ENCODE measurements at places on chromosomes 2 and 18.

DNA sequence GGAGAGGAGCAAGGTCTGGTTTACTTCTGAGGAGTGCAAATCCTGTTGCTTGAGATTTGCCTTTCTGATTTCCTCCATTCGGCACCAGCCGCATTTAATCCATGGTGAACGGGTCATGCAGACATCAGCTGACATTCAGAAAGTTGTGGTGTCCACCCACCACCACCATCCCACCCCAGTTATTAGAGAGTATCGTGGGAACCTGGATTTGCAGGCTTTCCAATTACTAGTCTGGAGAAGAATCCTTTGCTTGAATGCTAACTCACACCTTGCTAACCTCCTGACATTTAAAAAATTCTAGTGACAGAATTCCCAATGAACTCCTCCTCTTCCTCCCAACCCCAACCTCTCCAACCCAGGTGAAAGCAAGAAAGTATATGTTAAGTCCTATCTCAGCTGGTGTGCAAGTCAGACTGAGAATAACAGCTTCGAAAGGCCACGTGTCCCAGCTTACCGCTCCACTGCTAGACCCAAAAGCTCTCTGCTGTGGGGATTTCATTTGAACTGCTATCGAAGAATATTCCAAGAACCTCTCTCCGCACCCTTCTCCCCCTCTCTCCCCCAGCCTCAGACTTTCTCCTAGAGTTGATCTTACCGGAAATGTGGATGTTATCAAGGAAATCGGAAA, 17.7 kb downstream of the BCL11A start:
- no peak for DNase-seq

GRCh38 chr18:69402533-69402989, 1.9 kb downstream of the DOK6 start:
- DNase-seq, result no peak

- no peak for DNase-seq
Observed at GRCh38 chr2:214737188-214737587, 72.3 kb downstream of the BARD1 start.

DNA sequence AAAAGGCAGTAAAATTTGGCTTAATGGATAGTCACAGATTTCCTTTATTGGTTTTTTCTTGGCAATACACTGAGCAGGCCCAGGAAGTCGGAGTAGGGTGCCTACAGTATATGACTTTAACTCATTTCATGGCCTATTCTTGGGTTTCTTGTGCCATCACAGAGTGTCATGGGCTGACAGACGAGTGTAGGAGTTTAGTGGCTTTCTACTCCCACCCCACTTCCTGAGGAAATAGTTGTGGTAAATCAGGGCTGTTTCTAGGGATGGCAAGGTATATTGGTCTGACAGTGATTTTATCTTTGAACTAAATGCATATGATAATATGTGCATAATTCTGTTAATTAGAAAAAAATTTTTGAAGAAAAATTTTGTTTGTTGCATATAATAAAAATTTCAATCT, 100.1 kb downstream of the PLCL1 start:
- no peak for DNase-seq

DNA sequence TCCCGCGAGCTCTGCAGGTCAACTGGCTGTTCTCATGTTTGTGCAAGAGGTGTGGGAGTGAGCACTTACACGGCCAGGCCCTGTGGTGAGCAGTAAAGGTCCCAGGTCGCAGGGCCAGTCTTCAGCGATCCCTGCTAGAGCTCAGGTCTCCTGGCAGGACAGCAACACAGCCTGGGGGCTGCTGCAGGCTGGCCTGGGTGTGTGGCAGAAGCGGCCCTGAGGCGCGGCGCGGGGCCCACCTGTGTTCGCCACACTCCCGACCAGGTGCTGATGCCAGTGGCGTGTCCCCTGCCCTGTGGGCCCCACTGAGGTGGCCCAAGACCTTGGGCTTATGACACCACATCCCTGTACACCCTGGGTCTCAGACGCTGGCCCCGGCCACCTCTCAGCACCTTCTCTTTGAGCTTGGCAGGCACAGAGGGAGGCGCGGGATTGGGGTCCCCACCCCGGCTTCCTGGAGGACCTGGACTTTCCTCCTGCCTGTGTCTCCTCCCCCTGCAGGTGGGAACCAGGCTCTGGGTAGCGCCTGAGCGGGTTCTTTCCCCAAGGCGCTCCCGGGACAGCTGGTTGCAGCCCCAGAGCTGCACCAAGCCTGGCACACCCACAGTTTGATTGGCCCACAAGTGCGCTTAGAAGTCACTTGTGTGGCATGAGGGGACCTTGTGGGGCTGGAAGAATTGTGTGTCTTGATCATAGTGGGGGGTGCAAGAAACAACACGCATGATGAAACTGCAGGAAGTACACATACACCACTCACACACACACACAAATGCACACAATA, 59.2 kb downstream of the TWIST2 start:
- DNase-seq, result no peak

DNA sequence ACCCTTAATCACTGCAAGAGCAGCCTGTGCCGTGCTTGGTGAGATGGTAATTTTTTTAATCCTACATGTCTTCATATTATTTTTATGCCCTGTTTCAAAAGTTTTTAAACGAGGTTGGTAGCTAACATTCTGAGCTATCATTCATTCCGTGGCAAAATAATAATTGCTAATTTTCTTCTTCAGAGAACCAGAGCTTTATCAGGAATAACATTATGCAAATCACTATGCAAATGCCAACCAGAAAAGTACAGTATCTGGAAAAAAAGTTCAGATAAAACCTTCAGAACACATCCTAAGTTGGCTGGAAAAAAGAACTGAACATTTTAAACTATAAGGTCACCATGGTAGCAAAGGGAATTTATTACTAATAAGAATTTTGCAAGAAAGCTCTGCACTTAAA, 165.1 kb upstream of the NABP1 start:
- DNase-seq, result no peak

DNA sequence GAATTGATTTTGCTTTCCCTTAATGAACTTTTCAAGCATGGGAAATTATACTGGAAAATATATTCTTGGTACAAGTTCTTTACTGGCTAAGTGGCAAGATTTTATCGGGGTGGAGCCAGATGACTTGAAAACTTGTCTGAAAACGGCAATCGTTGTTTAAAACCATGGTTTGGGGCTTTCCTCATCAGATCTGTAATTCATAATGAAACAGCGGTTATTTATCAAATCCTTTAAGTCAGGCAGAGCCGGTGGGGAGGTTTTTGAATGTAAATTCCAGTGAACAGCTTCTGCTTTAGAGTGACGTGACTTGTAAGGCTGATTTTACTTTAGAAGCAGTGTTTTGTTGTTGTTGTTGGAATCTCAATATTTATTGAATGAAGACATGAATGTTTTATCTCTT, 2.6 kb downstream of the SEC11C start:
- no peak for DNase-seq

GRCh38 chr2:103004426-103004942, 242.7 kb downstream of the TMEM182 start:
- no peak for DNase-seq

GRCh38 chr2:38600242-38600891, 2.4 kb downstream of the HNRNPLL start:
- no peak for DNase-seq

DNA sequence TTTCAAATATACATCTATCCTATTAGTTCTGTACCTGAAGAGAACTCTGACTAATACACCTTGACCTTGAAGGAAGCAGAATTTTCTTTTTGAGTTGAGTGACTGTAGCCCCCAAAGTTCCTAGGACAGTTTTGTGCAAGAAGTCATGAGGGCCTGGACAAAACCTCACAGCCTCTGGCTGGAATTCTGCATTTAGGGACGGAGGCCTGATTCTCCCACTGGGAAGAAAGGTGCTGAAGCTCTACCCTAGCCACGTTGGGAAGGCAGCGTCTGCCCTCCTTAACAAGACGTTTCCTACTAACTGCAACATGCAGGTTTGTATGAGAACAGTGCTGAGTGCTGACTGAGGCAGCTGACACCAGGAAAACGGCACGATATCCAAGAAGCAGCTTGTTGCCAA, 74.4 kb upstream of the ZCCHC2 start:
- DNase-seq, result no peak

- no peak for DNase-seq
Observed at GRCh38 chr18:2656237-2656980, 883 bp downstream of the SMCHD1 start.

DNA sequence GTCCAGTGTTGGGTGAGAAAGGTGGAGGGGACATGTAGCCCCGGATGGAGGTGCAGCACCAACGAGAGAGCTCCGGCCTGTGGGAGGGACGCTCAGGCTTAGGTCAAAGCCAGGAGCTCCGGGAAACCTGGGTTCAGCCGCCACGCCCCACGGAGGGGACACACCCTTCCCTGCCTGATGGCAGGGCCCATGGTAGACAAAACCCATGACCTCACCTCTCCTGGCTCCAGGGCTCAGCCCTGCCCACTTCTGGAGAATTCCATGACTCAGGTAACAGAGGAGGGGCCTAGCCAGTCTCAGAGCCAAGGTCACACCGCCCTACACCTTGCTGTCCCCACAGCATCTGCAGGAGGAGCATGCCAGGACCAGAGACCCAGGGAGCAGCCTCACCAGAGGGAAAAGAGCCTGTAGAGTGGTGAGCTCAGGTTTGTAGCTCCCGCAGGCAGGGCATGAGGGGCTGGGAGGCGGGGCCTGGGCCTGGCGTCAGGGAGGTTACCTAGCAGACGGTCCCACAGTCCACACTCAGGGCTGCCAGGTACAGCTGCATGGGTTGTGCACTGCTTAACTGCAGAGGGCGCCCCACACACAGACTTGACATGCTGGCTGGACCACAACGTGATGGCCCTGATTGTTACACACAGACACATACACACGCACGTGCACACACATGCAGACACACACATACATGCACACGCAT, 70.8 kb upstream of the SMAD7 start:
- no peak for DNase-seq

DNA sequence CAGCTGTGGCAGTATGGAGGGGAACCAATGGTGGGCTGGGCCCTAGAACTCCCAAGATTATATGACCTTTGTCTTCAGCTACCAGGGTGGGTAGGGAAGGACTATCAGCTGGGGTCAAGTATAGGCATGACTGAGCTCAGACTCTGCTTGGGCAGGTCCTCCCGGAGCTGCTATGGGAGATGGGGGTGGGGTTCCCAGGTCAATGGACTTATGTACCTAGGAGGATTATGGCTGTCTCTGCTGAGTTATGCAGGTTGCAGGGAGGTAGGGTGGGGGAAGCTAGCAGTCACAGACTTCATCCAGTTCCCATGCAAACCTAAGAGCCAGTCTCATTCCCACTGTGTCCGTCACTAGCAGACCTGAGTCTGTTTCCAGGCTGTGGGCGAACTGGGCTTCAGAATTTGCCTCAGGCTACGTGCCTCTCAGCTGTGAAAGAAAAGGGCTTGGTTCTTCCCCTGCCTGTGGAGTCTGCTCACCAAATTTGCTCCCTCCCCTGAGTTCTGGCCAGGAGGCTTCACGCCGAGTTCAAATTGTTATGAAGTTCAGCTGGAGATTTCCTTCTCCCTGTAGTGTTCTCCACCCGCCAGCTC, 985.8 kb upstream of the NRXN1 start:
- no peak for DNase-seq

- DNase-seq, result no peak
Observed at GRCh38 chr2:121254748-121255147, 30.3 kb downstream of the TFCP2L1 start.

- DNase-seq, result no peak
Observed at GRCh38 chr2:224110811-224111210, 71.7 kb upstream of the SERPINE2 start.

- no peak for DNase-seq
Observed at GRCh38 chr2:28457237-28457636, 38.6 kb upstream of the PLB1 start.

GRCh38 chr2:160426604-160427003, 67.0 kb downstream of the RBMS1 start:
- DNase-seq, result no peak

DNA sequence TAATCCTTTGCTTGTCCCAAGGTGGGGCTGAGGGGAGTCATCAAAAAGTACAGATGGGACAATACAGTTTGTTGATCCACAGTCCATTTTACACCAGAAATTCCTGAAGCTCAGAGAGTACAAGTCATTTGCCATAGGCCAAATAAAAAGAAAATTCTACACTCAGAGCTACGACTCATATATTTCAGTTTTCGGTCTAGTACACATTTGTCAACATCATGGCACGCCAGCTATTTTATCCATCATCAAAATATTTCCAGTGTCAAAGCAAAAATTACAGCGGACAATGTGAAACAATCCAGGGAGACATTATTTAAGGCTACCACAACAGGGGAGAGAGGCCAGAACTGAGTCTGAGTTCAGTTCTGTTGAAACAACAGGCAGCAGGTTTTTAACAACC, 587.5 kb upstream of the DSEL start:
- no peak for DNase-seq

DNA sequence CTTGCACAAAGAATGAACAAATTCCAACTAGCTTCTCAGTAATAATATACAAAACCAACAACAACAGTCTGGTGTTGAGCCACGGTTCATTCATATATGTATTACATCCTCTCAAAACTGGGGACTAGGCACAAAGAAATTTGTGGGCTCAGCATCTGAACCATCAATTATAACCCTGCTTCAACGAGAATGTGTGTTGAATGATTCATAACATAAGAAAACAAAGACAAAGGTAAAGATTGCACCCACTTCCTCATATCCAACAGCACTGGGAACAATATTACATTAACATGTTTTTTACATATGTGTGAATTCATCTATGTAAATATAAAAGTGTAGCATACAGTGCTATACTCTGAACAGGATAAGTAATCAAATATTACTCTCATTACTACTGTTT, 144.8 kb downstream of the CDH2 start:
- no peak for DNase-seq

DNA sequence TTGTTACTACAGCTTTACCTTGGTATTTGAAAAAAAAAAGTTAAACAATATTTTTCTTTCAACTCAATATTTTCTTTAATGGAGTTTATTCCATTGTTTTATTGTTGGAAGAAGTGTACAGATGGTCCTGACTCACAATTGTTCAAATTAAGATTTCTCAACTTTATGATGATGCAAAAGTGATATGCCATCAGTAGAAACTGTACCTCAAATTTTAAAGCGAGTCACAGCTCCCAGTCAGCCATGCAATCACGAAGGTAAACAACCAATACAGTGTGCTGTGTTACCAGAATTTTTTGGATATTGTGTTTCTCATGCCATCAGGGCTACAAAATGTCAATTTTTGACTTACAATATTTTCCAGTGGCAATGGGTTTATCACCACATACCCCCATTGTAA, 54.0 kb upstream of the COL5A2 start:
- DNase-seq, result no peak

GRCh38 chr2:17540813-17541530, 476 bp downstream of the VSNL1 start:
- DNase-seq, result no peak

GRCh38 chr2:138078153-138078552, 113.9 kb downstream of the HNMT start:
- peak; percentile 52 for DNase-seq

DNA sequence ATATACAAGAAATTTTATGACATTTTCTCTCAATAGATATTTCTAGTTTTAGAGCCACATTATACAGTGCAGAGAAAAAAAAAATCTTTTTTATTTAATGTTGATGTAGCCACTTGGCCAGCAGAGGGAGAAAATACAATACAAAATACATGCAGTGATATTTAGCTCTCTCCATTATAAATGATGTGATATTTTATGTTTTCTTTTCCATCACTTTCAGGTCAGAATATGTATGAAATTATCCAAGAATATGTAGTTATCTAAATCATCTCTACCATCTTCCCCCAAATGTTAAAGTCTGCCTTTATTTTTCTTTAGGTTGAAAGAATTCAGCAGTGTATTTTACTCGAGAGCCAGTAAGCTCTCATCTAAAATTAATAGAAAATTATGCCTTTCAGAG, 533.6 kb upstream of the FSHR start:
- no peak for DNase-seq

GRCh38 chr2:88190808-88191721, 20.9 kb downstream of the THNSL2 start:
- no peak for DNase-seq

- no peak for DNase-seq
Observed at GRCh38 chr2:190446750-190447516, 38.8 kb downstream of the MFSD6 start.
